Stimulated activated CD4-positive, alpha-beta T cell treated with anti-CD3 and anti-CD28 coated beads, Interleukin-4, amount 100 ng/mL, for 48 hours (primary cell): ENCODE measurements at places on chromosomes 4 and X.

GRCh38 chr4:124505211-124505610 is 207.3 kb downstream of the ANKRD50 start:
- DNase-seq = no peak

DNA sequence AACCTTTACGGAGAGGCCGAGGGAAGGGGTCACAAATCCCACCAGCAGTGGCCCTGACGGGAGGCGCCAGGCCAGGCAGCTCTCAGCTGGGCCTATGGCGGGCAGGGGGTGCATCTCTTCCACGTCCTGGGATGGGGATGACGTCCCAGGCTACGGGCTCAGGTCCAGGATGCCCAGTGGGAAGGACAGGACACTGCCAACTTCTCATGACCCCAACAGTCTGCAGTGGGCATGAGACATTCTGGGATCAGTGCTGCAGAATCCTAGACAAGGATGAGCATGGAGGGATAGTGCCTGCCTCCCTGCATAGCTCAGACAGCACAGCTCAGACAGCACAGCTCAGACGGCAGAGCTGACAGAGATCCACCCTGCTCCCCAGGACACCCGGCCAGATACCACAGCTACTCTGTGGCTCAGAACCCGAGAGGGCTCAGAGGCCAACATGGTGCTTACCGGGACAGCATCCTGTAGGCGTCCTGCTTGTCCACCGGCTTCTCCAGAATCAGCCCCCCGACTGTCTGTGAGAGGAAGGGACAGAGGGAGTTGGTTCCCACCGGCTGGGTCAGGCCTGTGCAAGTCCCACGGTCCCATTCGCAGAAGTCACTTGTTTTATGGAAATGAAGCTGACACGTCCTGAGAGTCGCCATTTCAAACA is 17.3 kb downstream of the ASMTL start:
- no peak for DNase-seq

DNA sequence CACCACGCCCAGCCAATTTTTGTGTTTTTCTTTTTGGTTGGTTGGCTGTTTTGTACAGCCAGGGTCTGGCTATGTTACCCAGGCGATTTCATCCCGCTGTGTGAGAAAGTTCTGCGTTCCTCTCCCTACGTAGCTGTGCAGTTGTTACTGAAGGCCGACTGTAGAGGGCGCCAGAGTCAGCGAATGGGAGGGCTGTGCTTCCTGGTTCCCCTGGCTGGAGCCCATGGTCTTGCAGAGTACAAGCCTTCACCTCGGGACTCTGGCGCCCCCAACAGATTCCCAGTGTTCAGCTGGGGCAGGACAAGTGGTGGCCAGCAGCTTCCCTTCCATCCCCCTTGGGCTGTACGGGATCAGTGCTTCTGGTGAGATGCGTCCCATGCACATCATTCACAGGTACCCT is 5.6 kb upstream of the CT45A1 start:
- DNase-seq = peak; percentile 68

- DNase-seq = no peak
These were observed 146.7 kb upstream of the CXXC4 start for GRCh38 chr4:104641418-104641817.

- DNase-seq = no peak
These were observed 16.0 kb downstream of the XK start for GRCh38 chrX:37701588-37701987.

GRCh38 chrX:18971506-18971905 is 12.4 kb downstream of the PHKA2 start:
- no peak for DNase-seq

GRCh38 chr4:20575486-20575885 is 124.8 kb upstream of the PACRGL start:
- no peak for DNase-seq

DNA sequence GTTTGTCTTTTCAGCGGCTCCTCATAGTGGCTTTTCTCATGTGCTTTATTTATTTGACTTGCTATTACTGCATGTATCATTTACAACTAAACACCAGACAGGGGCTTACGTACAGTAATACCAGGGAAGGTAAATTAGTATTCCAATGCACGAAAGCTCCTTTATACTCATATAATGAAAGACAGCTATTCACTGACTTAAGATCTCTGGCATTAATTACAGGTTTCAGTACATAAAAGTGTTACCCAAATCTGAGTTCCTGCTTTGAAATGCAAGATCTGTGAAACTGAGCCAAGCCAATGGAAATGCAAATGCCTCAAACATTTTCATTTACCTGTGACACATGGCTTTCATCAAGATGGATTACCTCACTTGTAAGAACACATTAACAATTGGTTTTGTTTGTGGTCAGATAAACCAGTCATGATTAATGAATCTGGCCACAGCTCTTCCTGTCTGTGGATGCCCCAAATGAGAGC is 107.2 kb downstream of the ANAPC4 start:
- no peak for DNase-seq

- DNase-seq = no peak
These were observed 2.0 kb downstream of the PGK1 start for GRCh38 chrX:78105944-78106650.

GRCh38 chrX:121455890-121456289 is 408.5 kb downstream of the GLUD2 start:
- no peak for DNase-seq

DNA sequence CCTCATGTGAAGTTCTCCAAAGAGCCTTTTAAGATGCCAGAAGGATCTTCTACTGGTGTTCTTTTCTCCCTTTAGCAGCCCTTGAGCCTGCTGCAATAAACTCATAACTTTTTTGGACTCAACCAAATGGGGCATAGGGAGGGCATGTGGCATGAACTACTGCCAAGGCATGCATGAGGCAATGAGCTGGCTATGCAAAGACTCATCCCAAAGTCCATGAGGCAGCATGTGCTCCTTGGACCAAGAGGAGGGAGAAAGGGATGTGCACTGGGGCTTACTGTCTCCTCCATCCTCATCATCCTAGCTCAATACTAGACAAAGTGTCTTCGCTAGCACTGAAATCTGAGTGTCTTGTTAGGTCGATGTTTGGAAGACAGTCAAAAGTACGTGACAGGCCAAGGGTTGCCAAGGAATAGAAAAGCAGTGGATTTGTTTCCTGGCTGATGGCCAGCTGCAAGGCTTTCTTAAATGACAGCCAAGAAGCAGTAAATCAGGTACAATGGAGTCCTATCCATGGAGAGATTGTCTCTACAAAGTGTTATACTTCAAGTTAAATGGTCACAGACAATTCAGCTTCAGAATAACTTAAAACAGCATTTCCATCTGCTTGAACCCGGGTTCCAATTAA is 44.5 kb upstream of the ATXN3L start:
- DNase-seq = no peak

GRCh38 chr4:2898001-2898400 is 54.4 kb downstream of the ADD1 start:
- no peak for DNase-seq

GRCh38 chr4:37795581-37796195 is 30.8 kb upstream of the PGM2 start:
- DNase-seq = no peak

DNA sequence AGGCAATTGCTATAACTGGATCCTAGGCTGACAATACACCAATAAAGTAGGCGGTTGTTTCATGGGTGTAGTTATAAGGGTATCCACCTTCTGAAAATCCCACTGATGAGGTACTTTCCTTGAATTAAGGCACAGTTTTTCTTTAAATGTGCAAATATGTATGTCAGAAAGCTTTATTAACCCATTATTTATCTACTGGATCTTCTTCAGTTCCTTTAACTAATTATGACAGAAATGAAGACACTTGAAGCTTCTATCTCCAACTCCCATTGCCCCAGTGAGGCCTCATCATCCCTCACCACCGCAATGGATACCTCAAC is 159.6 kb upstream of the KLF3 start:
- no peak for DNase-seq

DNA sequence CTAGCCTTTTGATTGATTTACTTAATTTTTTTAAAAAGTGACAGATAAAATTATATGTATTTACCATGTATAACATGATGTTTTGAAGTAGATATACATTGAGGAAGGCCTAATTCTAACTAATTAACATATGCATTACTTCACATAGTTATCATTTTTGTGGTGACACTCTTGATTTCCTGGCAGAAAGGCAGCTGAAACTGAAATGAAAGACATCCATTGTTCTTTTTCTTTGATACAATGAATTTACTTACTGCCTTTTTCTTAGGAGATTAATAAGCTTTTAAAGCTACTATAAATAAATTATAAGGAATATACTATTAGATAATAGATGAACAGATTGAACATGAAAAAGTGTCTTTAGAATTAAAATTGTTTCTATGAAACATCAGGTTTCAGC is 26.7 kb downstream of the ANKRD50 start:
- no peak for DNase-seq

- DNase-seq = no peak
These were observed 233.6 kb downstream of the TRIML1 start for GRCh38 chr4:188372829-188373228.

DNA sequence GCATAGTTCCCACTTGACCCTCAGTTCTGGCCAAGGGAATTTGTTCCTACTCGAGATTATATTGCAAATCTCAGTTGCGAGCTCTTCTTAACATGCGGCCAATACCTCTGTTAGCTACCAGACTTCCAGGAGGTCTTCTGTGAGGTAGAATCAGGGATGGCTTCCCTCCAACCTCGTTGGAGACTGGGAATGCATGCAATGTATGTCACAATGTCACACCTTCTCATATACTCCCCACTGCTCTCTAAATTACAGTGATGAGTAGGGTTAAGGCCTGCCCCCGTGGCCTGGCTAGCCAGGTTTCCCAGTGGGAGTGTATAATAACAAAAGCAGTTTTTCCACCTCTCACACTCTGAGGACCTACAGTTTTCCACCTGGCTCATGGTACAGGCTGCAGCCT is 1962.5 kb downstream of the ARAP2 start:
- no peak for DNase-seq

- DNase-seq = no peak
These were observed 50.9 kb upstream of the TAB3 start for GRCh38 chrX:30939928-30940327.

GRCh38 chr4:181077341-181077740 is 1165.9 kb upstream of the TENM3 start:
- DNase-seq = no peak

- DNase-seq = peak; percentile 4
These were observed 11.8 kb upstream of the ZNF630 start for GRCh38 chrX:48083212-48083611.

GRCh38 chr4:5874811-5875449 is 18.0 kb downstream of the CRMP1 start:
- no peak for DNase-seq

DNA sequence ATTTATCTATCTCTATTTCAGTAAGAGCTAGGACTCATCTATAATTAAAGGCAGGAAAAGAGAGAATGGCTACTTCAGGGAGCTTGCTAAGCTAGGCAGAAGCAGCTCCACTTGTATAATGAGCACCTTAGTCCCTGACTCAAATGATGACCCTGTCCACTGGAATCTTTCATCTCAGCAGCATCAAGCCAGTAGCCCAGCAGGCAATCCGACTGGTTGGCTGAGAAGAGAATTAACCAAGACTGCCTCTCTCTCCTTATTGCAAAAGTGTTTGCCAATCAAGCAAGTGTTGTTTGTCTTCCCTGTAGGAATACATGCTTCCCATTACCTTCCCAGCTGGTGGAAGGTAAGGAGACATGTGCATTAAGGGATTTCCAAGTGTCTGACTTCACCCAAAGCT is 3.9 kb upstream of the SPOCK3 start:
- no peak for DNase-seq

DNA sequence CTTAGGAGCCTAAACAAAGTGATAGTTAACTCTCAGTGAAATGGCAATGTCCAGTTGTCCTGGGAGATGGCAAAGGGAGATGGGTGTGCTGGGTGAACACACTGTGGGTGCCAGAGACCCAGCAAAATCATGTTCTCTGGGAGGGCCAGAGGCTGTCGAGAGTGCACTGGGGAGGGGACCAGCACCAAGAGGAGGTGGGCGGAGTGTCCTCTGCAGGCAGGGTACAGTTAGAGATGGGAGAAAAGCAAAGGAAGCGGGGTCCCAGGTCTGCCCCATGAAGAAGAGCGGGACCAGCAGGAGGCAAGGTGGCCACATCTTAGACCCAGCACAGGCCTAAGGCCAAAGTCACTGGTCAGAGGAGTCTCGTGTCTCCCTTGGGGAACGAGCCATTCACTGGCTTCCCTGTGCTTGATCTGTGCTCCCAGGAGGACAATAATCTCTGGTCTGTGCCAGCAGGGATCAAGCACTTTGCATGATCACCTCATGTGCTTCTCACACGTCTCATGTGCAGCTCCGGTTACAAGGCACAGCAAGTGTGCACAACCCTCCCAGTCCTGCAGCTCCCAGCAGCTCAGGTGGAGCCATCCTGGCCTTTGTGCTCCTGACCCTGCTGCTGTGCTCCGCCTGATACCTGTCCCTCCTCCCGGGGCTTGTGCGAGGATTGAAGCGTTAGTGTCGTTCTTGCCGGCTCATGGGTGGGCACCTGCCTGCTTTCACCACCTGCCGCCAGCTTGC is 100.9 kb downstream of the FAM53A start:
- DNase-seq = no peak

- DNase-seq = no peak
These were observed 457.9 kb downstream of the GPAT3 start for GRCh38 chr4:83993774-83994173.

GRCh38 chr4:164023214-164023613 is 528.7 kb downstream of the TMA16 start:
- no peak for DNase-seq

- peak; percentile 12 for DNase-seq
These were observed 137.4 kb downstream of the DKK2 start for GRCh38 chr4:106898621-106899230.

DNA sequence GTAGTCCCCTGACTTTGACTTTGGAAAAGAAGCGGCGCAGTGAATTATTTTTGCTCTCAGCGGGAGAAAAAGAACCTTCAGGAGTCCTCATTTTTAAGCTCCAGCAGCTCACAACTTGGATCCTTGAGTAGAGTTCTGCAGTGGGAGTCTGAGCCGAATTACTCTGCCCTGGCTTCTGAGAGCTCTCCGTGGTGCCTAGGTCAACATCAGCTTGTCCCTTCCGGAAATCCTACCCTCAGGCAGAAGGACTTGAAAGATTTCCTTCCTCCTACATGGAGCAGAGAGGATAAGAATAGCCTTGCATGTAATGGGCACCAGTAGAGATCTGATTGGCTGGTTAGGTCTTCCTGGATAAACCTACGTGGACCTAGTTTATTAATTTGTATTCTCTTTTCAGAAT is 549.7 kb upstream of the TENM3 start:
- no peak for DNase-seq

- peak; percentile 23 for DNase-seq
These were observed 123.5 kb downstream of the ZNF827 start for GRCh38 chr4:145815027-145815612.

- no peak for DNase-seq
These were observed 111.5 kb downstream of the POLA1 start for GRCh38 chrX:24805201-24805600.

GRCh38 chr4:168853770-168854169 is 156.3 kb downstream of the CBR4 start:
- no peak for DNase-seq

- no peak for DNase-seq
These were observed 117.5 kb upstream of the IQCM start for GRCh38 chr4:149933120-149933519.
